ENCODE measurements at places on chromosomes 3 and 15.

GRCh38 chr15:31374489-31374888 is 47.9 kb downstream of the KLF13 start:
- no peak for DNase-seq

- no peak for DNase-seq
Measured at GRCh38 chr3:39080026-39080425, 27.4 kb downstream of the GORASP1 start.

GRCh38 chr3:36663666-36664291 is 100.6 kb downstream of the DCLK3 start:
- no peak for DNase-seq

DNA sequence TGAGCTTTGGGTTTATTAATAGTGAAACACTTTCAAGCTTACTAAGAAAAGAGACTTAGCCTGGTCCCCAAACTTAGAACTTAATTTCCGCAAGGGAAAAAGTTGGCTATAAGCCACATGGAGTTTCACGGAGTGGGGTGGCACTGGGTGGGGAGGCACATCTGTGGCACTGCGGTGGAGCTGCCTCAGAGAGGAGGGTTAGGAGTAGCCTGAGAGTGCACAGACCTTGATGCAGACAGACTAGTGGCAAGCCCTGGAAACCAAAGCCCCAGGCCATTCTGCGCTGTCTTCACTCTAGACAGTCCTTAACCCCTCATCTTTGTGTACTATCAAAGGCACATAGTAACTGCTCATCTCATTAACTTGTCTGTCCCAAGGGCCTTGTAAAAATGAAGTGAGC is 22.0 kb downstream of the CXCR6 start:
- DNase-seq, result no peak

DNA sequence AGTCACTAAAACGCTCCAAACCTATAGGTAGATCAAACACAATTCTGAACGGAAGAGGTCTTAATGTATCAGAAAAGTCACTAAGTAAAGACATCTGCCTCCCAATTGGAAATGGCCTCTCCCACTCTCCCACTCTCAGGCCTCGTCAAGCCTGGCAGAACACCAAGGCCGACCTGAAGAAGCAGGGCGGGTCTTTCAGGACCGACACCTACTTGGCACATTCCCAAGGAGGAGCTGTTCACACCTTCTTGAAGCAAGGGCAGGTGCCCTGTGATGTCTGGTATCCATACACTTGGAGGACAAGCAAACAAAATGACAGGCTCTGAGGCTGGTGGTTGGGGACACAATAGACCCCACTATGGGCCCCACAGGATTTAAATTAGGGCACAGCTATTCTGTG is 30.0 kb downstream of the XXYLT1 start:
- DNase-seq, result no peak

GRCh38 chr15:69304182-69304545 is 5.5 kb downstream of the PAQR5 start:
- DNase-seq, result no peak

DNA sequence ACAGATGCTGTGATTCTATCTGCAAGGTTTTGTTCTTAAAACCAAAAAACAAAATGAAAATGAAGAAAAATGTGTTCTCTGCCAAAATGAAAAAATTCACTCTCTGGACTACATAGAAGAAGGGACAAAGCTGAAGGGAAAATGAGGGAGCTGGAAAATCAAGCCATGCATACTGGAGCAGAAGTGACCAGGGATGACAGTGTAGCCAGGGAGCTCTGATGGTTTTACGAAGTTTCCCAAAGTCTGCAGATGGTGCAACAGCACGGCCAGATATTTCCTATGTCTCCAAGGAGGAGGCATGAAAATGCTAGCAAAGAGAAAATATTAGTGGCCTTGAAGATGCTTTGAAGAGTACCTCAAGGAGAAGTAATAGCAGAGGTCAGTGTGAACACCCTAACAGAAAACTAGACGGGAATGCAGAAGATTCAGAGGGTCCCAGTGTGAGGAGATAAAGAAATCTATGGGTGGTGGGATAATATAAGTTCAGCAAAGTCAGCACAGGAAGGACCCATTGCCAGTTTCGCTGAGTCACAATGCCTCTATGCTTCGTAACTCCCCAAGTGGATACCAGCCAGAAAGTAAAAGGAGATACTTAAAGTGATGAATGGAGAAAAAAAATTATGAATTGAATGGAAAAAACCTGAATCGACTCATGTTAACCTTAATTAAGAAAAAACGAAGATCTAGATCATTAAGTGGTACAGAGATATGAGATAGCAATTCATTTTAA is 39.0 kb upstream of the POMGNT2 start:
- no peak for DNase-seq

DNA sequence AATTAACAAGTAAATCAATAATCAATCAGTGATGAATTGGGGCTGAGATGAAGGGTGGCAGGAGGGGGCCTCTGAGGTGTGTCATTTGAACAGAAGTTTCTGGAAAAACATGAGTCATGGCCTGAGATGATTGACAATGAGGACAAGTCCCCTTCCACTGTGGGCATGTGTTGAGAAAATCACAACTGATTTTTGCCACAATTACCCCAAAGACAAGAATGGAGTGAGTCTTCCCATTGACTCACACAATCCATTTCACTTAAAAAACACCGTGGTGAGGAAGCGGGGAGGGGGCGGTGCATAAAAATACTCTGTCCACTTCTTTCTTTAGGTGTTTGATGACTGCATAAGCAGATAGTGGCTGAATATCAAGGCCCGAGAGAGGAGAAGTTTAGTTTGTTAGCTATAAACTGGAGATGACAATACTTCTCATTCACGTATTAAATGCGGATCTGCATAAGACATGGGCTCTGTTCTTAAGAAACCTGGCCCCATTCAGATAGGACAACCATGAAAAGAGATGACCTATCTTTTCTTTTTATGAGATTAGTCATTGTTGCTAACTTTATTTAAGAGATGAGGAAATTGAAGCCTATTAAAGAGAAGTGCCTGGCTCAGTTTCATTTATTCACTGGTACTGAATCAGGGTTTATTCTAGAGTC is 34.7 kb downstream of the SHC4 start:
- no peak for DNase-seq

- no peak for DNase-seq
Measured at GRCh38 chr3:191331388-191331787, 1.1 kb upstream of the UTS2B start.

GRCh38 chr15:99719096-99719541 is 14.1 kb downstream of the LYSMD4 start:
- no peak for DNase-seq

DNA sequence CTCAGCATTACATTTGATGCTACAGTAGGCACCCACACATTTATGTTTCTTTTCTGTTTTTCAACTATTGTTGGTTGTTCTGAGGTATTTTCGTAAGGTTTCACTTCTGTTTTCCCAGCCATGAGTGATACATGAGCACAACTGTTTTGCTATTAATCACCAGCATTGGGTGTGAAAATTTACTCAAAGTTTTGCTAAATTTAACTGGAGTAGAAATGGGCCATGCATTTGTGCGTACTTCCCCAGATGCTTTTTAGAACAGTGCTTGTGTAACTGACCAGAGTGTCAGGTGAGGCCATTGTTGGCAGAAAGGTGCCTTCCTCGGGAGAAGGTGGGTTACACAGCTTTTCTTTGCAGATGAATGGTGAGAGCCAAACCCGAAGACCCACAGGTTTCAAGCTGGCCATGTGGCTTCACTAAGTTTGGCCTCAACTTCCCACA is 70.4 kb downstream of the ST6GAL1 start:
- DNase-seq, result no peak

DNA sequence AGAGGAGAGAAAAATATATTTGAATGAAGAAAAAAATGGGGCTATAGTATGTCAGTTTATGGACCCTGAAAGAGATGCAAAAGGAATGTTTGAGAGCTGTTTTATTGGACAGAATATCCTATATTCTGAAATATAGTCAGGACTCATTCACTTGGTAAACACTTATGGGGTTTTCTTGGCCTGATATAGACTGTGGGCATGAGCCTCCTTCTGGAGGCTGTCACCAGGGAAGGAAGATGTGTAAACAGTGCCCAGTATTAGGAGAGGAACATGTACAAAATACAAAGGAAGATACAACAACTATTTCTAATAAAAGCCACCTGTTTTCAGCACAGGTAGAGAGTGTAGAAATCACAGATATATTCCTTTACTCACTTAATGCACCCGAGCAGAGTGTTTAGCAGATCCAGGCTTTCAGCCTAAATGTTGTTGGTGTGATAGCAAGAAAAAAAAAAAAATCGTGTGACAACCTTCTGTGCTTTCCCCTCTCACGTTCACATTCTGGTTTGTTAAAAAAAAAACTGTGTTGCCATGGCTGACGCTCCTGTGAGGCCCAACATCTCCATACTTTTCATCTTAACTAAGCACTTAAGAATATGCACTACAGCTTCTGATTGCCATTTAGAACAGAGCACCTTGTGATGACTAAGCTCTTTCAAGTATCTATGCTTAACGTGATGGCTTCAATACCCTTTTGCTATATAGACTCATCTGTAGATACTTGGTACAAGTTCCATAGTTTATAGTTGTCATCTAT is 134.1 kb downstream of the MBNL1 start:
- no peak for DNase-seq

GRCh38 chr3:171145798-171146197 is 119.3 kb upstream of the SLC2A2 start:
- no peak for DNase-seq

- DNase-seq, result no peak
Measured at GRCh38 chr3:155049959-155050358, 30.2 kb upstream of the MME start.

- DNase-seq, result no peak
Measured at GRCh38 chr15:69652293-69652692, 199.7 kb downstream of the RPLP1 start.

All from CMK (cell line).